ENCODE measurements at places on chromosomes 16 and 17.

GRCh38 chr17:35748341-35748841 lies 4.6 kb downstream of the GAS2L2 start:
- no peak for DNase-seq

- DNase-seq = no peak
These were observed 2.1 kb downstream of the CMTM1 start for GRCh38 chr16:66568355-66568754.

- DNase-seq = no peak
These were observed 17.2 kb upstream of the RSL1D1 start for GRCh38 chr16:11868412-11868980.

DNA sequence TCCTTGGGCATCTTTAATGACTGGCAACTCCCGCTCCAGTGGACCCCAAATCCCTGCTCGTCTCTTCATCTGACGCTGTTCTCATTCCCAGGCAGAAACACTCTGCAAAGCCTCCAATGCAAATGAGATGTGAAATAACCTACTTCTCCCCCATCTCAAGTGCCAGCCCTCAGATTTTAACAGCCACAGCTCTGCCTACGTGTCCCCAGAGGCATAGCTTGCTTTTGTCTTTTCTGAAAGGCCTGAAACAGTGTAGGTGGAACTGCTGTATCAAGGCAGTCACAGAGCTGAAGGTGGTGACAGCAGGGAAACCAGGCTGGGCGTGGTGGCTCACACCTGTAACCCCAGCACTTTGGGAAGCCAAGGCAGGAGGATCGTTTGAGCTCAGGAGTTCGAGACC lies 14.7 kb downstream of the RPH3AL start:
- DNase-seq = no peak

Data from omental fat pad (tissue), 4 donors.